Mesothelial cell of epicardium (in vitro differentiated cells): ENCODE measurements at places on chromosomes 16 and 17. TPM values are rescaled to one million over a fixed set of nuclear protein-coding genes. Genes with fewer than 3 reads are reported as not detected.
A peak's percentile ranks its signal among the peaks of the same experiment; 100 is the strongest.

- no peak for DNase-seq
Observed at GRCh38 chr17:76102944-76103273, 678 bp downstream of the EXOC7 start.

DNA sequence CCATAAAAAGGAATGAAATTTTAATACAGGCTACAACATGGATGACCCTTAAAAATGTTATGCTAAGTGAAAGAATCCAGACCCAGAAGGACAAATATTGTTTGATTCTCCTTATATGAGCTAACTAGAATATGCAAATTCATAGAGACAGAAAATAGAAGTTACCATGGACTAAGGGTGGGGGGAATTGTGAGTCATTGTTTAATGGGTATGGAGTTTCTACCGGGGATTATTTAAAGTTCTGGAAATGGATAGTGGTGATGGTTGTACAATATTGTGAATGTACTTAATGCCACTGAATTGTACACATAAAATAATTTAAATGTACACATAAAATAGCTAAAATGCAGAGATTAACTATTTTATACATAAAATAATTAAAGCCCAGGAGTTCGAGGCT is 9.2 kb upstream of the MYO18A start:
- no peak for DNase-seq

DNA sequence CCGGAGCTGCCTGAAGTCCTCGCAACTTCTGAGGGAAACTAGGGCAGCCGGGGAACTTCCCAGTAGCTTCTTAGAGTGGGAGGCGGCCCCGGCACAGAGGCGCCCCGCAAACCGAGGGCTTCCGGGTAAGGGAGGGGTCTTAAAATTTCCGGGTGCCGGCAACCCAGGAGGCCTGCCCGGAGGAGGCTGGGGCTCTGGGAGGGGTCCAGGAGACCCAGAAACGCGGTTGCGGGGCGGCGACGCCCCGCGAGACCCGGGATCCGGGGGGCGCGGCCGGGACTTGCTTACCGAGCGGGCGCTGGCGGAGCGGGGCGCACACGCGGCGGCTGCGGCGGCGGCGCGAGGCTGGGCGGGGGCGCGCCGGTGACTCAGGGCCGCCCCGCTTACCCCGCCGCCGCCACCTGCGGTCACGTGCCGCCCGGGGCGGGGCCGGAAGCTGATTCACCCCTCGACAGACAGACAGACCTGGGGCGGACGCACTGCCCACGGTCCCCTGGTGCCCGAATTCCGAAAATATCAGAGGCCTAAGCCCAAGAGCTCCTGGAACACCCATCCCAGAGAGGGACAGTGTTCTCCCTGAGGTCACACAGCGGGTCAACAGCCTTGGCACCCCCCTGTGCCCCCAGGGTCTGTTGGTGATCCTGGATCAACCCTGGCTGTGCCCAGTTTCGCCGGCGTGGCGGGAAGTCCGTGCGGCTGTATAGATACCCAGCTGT is at the start of gene FAM83G:
FAM83G (minus strand) TSS at position 344 of the 716 bp plus-strand sequence. CDS start 723 bp downstream, outside the sequence.
- DNase-seq = peak; percentile 73

The SLFN13 gene
- total RNA-seq = 23.1 to 24.7 TPM (median 23.7 TPM) in 3 replicates

GRCh38 chr17:40448639-40449261 is 5.5 kb downstream of the IGFBP4 start:
- no peak for DNase-seq

- no peak for DNase-seq
Observed at GRCh38 chr16:2443555-2443954, 14.3 kb downstream of the CCNF start.

GRCh38 chr17:49496183-49496866 is 1.2 kb downstream of the NGFR start:
- peak; percentile 91 for DNase-seq

DNA sequence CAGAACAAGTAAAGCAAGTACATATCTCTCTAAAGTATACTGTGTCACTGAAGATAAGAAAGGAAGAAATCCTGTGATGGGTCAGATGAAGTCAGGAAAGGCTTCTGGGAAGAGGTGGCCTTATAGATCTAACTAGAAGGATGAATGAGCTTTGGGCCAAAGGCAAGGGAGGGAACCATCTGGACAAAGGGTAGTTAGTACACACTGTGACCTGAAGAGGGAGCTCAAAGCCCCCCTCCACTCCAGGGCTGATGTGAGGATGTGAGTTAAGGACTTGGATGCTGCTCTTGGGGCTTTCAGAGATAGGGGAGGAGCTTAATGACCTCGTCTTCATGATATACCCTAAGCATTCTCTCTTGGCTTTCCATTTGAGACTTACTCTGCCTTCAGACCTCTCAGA is 185.3 kb upstream of the CACNG3 start:
- no peak for DNase-seq
